GM04503 (cell line): ENCODE measurements at places on chromosomes 11 and 22.

DNA sequence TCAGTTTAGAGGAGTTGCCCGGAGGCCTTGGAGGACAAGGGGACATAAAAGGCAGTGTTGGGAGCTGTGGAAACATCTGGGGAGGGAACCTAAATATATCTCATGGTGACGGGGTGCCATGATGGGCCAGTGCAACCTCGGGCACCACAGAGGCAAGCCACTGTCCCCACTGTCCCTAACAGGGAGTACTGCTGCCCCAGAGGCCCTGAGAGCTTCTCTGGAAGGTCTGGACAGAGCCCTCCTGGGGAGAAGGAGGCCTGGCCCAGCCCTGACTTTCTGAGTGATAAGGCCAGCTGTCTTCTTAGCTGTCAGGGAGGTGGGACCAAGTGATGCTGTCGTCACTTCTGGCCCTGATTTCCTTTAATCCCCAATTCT lies 5.5 kb upstream of the P2RY6 start:
- DNase-seq: no peak

DNA sequence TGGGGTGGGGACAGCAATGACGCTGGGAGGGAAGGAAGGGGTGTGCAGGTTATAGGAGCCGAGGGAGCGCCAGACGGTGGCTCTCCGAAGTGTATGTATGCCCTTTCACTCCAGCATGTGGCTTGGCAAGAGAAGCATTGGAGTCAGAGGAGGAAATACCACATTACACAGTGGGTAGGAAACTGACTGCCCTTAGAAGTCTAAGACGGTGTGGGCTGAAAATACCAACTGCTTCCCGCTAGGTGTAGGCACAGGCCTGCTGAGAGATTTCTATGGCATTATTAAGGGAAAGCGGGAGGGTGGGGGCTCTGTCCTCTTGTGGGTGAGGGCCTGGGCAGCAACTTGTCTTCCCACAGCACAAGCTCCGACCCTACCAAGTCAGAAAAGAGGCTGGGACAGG lies 44.7 kb downstream of the CACNG2 start:
- DNase-seq: no peak

GRCh38 chr11:86999859-87000753 lies 37.6 kb upstream of the TMEM135 start:
- DNase-seq: no peak

- no peak for DNase-seq
Measured at GRCh38 chr11:65492637-65493366, 6.0 kb upstream of the MALAT1 start.

- no peak for DNase-seq
Measured at GRCh38 chr11:12280199-12280837, 97.1 kb upstream of the PARVA start.

DNA sequence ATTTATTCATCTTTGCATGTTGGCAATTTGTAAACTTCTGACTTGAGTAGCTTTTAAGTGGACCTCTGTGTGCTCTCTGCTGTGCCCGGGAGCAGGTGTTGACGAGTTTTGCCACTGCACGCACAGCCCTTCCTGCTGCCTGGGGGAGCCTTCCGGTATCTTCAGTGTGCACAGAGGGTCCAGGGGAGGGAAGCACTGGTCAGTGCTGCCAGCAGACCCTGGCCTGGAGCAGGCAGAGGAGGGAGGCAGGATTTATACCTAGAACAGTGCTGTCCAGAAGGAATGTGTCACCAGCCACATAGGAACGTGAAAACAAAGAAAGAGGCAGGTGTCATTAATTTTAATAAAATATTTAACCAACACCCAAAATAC lies 403.6 kb downstream of the TBC1D22A start:
- DNase-seq: no peak

DNA sequence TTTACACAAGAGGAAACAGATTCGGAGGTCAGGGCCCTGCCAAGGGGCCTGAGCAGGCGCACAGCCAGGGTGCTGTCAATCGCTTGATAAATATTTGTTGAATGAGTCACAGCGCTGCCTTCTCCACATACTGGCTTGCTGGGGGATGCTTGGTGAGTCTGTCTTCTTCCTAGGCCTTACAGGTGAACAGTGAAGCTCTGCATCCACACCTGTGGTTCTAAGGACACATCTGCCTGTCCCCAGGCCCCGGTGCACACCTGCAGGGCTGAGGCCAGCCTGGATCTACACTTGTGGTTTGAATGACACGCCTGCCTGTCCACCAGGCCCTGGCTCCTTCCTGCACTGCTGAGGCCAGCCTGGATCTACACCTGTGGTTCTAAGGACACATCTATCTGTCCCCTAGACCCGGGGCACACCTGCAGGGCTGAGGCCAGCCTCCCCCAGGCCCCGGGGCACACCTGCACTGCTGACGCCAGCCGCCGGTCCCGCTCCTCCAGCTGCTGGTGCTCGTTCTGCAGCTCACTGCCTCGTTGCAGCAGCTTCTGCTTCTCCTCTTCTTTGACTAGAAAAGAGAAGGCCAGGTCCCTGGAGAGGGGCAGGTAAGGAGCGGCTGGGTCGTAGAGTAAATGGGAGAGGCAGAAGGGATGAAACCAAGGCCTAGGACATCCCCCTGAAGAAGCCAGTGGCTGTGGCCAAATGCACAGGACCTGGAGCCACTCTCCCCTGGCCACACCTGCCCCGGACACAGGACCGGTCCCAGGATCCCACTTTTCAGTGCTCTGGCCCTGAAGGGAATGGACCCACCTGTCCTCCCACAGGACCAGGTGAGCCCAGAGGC lies 124.6 kb downstream of the PHF21B start:
- DNase-seq: no peak

DNA sequence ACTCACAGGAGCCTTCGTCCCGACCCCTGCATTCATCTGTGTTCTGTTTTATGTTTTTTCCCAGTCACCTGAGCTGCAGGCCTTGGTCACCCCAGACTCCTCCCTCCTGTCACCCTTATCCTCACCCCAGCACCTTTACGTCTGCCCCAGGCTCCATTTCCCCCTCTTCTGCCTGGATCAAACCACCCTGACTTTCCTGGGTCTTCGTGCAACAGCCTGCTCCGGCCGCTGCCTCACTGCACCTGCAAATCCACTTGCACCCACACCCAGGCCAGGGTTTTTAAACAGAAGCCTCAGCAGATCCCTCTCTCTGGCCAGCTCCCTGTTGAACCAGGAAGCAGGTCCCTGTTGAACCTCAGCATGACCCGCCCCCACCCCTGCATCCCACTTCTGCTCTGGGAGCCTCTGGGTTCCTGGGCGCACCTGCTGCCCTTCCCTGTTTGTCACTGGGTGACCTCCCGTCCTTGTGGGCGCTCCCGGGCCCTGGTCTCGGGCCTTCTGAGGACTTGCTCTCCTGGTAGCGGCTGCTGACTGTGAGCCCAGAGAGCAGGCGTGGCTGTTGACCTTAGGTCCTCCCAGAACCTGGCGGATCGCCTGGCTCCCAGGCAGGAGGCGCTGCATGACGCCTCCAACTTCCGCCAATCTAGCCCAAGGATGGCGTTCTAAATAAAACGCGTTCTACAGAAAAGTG lies 12.8 kb downstream of the MAPK8IP2 start:
- DNase-seq: no peak

GRCh38 chr11:70603114-70603755 lies 204.9 kb downstream of the CTTN start:
- no peak for DNase-seq

DNA sequence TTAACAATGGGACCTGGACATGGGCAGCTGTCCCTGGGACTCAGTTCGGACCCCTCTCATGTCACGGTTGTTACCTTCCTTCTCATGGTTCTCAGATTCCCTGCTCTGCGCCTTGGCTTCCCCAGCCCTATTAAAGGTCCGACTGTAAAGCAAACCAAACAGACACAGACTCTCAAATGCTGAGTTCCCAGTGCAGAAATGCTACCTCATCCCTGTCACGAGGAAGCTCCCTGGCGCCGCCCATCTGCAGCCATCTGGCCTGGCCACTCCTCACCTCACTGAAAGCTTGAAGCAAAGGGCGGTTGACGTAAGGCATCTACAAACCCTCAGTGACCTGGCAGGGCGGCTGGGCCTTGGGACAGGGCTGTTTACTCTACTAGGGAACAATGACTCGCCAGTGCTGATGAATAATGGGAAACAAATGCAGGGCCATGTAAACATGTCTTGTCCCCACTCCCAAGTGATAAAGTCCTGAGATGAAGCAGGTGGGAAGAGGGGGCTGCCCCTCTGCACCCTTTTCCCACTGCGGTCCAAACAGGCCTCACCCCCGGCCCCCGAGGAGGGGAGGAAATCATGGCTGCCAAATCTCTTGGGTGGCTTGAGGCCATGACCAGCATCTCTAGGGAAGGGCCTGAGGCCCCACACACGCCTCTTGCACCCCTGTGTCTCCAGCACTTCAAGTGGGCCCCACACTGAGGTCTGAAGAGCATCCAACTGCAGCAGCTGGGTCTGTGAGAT lies 49.3 kb downstream of the SCUBE1 start:
- no peak for DNase-seq

DNA sequence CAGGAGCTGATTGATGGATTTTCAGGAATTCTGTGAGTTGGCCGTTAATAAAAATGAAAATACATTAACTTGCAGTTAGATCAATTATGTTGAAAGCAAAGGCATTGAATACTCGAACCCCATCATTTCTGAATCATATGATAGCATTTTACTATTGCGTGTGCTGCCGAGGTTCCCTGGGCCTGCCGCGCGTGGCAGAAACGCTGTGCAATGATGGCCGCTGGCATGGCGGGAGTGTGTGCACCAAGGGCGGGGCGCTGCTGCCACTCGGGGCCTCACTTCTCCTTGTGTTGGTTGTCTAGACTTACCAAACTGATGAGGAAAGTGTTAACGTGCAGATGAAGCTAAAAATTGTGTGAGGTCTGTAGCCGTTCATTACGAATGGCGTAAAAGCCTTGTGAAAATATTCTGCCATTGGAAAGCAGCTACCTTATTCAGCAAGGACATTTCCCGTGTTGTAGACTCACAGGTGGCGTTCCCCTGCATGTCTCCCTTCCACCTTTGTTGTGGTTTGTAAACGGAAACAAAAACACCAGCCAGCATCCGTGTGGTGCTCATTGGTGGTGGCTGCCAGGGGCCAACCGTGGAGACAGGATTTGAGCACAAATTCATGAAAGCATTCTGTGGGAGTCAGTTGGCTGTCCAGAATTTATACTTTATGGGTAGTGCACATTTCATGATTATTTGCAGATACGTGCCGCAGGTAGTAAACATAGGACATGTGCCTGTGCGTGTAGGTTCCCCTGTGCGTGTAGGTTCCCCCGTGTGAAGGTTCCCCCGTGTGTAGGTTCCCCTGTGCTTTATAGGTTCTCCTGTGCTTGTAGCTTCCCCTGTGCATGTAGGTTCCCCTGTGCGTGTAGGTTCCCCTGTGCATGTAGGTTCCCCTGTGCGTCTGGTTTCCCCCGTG lies 5.9 kb upstream of the GRAMD4 start:
- DNase-seq: no peak

DNA sequence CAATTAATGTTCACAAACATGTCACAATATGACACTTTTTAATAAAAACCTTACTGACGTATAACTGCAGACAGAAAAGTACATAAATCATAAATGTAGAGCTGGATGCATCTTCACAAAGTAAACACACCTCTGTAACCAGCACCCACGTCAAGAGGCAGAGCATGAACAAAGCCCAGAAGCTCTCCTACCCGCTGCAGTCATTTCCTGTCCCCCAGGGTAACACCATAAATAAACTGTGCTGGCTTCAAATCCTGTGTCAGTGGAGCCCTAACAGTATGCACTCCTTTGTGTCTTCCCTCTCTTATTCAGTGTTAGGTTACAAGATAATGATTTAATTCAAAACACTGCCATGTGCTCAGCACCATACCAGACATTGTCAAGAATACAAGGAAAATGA lies 5.7 kb downstream of the SYT13 start:
- no peak for DNase-seq

GRCh38 chr11:121795174-121795573 lies 320.8 kb downstream of the BLID start:
- no peak for DNase-seq

GRCh38 chr22:22926370-22927195 lies 39.0 kb downstream of the IGLL5 start:
- DNase-seq: no peak

GRCh38 chr11:82731691-82732277 lies 1.9 kb downstream of the FAM181B start:
- no peak for DNase-seq

DNA sequence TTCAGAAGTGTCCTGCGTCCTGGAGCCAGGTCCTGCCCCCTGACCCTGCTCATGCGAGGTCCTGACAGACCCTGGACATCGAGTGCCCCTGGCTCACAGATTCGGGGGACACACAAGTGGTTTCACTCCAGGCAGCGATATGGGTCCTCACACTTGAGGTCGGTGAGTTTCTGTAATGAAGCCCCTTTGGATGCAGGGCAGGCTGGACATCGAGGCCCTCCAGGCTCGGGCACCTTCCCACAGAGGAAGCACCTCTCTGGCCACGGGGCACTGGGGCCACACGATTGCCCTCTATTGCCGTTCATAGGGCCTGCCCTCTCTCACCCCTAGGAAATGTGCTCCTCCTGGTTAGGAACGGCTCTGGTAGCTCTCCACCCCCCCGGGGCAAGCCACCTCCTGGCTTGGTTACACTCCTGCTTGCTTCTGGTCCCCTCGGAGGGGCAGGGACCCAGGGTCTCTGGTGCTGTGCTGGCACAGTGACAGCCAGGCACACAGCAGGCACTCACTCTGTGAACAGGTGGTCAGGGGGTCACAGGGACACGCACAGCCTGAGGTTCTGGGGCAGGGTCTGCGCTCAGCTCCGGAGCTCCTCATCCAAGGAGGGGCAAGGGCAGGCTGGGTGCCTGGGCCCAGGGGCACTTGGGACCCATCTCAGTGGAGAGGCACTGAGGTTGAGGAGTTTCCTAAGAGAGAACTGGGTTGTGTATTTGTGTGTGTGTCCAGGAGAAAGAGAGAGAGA lies 907.7 kb downstream of the BRD1 start:
- no peak for DNase-seq

DNA sequence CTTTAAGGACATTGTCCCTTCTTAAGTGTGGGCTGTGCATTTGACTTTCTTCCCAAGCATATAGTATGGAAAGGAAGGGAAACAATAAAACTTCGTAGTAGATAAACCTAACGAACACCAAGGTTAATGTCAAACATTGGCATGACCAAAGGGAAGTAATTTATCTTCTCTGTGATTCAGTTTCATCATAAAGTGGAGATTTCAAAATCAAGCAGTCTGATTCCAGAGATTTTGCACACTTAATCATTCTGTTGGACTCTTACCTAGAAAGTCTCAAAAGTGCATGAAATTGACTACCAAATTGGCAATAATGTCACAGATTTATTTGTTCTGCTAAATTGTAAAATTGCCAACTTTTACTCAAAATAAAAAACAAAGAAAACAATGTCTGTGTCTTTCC lies 559.7 kb downstream of the JRKL start:
- DNase-seq: no peak
